ENCODE measurements at places on chromosomes 4 and X.

DNA sequence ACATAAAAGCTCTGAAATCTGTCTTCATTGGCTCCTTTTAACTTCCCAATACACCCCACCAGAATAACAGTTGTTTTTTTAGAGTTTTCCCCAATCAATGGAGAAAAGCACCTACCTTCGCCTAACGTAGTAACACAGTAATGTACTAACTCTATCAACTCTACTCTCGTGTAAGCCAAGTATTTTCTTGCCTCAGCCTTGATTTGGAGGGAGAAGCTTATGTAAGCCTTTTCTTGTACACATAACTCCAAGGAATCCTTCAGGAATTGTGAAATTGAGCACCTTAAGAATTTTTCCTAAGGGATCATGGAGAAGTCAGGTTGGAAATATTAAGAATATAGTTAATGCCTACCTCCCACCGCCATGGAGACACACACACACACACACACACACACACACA, 181.2 kb downstream of the RAPGEF2 start:
- DNase-seq: no peak

- no peak for DNase-seq
These were observed 22.7 kb downstream of the DYNLT3 start for GRCh38 chrX:37824491-37825214.

GRCh38 chr4:119124352-119124751, 11.3 kb upstream of the MYOZ2 start:
- no peak for DNase-seq

DNA sequence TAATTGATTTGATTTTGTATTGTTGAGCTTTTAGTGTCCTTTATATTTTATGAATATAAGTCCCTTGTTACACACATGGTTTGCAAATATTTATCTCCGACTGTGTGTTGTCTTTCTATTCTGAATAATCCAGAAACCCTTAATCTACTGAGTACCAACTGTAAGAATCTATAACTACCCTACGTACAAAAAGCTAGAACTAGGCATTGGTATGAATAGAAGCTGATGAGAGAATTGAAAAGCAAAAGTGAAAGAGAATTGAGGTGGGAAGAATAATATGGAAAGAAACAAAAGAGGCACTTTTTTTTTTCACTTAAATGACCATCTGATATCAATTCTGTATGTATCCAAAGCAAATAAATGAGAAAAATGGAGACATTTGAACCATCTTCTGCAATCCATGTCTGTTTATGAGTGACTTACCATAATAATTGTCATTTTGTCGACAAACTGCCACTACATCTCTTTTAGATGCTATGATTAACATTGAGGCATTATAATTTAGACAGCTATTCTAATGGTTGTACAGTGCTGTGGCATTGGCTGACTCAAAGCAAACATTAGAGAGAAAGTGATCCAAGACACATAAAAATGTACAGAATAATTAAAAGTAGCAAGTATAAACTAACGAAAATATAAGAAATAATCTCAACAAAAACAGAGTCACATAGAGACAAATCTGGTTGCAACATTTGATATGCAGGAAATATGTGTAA, 1516.6 kb upstream of the AGA start:
- DNase-seq: no peak

GRCh38 chr4:152000518-152000917, 239.7 kb upstream of the GATB start:
- no peak for DNase-seq

DNA sequence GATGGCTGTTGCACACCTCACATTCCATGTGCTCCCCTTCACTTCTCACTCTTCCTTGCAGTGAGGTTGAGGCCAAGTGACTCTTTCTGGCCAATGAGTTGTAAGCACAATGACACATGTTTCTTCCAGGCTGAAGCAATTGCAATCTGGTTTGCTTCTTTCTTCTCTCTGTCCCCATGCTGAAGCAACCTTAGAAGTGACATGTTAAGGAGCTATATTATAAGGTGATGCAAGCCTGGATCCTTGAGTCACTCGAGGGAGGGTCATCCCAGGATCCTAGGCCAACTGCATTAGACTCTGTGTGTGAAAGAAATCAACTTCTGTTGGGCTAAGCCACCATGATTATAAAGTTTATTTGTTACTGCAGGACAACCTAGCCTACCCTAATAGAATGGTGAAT, 45.5 kb upstream of the HS3ST1 start:
- peak; percentile 39 for DNase-seq

GRCh38 chr4:151798678-151799416, 38.0 kb upstream of the GATB start:
- peak; percentile 77 for DNase-seq

GRCh38 chr4:2071252-2071911, 12.3 kb downstream of the NAT8L start:
- no peak for DNase-seq

DNA sequence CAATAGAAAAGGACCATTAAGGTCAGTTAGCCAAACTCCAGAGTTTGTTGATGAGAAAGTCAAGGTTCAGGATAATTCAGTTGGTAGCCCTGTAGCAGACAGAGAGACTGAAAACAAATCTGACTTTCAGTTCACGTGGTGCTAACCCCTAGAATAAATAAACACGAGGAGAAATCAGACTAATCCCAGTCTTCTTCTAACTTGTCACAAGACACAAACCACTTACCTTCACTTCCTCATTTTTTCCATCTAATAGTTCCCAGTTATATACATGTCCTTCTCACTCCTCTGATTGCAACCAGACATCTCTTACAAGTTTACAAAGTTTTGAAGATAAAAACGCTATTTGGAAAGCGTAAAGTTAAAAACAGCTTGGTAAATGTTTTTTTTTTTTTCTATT, 7.7 kb downstream of the TLR7 start:
- peak; percentile 77 for DNase-seq

DNA sequence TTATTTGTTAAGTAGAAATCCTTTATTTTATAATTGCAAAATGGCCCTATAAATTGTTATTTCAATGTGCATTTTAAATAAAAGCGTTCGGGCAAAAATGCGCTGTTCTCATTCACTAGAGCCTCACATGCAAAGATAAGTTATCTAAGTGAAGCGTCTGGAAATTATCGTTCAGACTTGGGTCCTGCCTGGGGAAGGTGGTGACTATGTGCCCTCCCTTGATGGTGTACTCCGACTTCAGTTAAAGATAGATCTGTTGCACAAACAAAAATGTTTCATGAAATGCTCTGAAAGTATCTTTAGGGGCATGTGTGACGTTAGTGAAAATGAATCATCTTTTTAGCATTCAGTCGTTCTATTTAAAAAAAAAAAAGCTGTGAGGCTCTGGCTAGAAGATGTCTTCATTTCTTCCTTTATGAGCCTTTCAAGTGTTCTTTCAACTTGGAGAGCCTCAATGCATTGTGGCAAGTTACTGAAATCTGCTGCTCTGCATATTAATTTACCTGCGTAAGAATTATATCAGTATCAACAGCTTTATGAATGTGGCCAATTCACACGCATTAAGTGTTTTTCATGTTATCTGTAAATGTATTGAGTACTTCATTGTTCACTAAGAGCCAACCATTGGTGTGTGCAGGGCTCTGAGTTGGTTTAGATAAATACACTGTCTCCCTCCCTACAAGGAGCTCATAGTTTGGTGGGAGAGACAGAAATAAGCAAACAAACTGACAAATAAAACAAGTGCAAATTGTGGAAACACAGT, 83.0 kb downstream of the AFF1 start:
- DNase-seq: peak; percentile 67

DNA sequence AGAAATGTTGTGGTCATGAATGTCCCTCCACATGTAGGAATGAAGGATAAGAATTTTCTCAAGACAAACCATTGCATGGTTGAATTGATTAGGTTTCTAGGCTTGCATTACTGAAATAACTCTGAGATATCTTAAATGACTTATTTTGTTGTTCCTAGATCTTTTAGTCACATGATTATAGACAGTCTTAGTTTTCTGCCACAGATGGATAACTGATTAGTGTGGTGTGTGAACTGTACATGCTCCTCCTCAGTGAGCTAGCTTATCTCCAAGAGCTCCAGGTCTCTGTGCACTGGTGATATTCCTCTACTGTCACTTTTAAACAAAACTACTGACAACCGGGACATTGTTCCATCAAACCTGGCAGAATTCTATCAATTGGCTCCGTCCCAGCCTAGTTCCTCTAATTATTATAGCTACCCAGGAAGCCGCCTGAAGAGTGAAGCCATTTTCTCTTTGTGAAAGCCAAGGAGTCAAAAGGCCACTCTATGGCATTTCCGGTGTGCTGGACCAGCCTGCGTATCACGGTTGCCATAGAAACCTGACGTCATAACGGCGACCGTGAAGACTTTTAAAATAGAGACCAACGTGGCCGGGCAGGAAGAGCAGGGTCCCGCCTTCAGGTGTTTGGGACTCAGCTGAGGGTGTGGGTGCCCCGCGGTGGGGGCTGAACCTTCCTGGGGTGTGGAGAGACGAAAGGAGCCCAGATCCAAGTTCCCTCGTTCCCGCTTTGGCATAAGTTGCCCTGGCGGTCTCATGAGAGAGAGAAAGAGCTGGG, 28.1 kb downstream of the BEX3 start:
- DNase-seq: peak; percentile 79

- DNase-seq: peak; percentile 72
These were observed at the start of gene HDAC8 for GRCh38 chrX:72572248-72573157. HDAC8 (minus strand) TSS chrX:72572843; CDS start chrX:72572761, 82 bp downstream.

DNA sequence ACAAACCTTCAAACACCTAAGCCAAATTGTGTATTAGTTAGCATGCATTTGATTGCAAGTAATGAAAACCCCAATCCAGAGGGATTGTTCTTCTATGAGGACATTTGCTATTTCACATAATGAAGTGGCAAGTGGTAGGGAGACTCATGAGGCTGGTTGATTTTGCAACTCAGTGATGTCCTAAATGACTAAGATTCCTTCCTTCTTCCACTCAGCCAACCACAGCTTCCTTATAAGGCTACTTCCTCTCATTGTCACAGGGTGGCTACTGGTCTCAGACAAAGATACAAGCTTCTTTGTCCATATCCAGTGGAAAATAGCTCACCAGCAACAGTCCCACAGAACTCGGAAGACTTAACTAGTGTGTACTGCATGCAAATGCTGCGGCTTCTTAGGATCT, 5.3 kb upstream of the OTC start:
- peak; percentile 86 for DNase-seq

DNA sequence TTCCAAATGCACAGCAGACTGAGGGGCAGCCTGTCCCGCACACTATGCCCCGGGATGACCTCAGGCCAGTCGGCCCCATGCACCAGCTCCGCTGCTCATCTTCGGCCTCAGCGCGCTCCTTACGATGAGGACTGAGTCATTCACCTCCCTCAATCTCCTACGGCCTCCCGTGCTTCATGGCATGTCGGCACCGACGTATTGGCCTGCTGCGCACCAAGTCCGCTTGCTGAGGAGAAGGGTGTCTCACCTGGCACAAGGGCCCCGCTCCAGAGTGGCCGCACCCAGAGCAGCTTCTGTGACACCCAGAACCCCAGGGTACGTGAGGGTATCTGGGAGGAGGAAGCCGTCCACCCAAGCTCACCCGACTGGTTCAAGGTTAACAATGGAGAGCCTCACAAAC, 35.5 kb downstream of the GAK start:
- no peak for DNase-seq

- DNase-seq: no peak
These were observed 78.0 kb downstream of the GABRB1 start for GRCh38 chr4:47109379-47109778.

GRCh38 chr4:108473163-108473720, 147.1 kb upstream of the RPL34 start:
- no peak for DNase-seq

GRCh38 chr4:123361195-123361861, 35.3 kb upstream of the SPRY1 start:
- DNase-seq: no peak

- no peak for DNase-seq
These were observed 106.4 kb upstream of the GRIA3 start for GRCh38 chrX:123077631-123078030.

GRCh38 chr4:66688674-66689073, 856.6 kb downstream of the CENPC start:
- no peak for DNase-seq

Measured in MV-4-11 (cell line).